CD8-positive, alpha-beta memory T cell (primary cell): ENCODE measurements at places on chromosomes 2 and 18. TPM values are rescaled to one million over a fixed set of nuclear protein-coding genes. Genes with fewer than 3 reads are reported as not detected.
A peak's percentile ranks its signal among the peaks of the same experiment; 100 is the strongest.

GRCh38 chr2:199543606-199544172, 86.0 kb upstream of the SATB2 start:
- no peak for DNase-seq

- no peak for DNase-seq
Measured at GRCh38 chr18:5627776-5628511, 84.1 kb upstream of the EPB41L3 start.

GRCh38 chr2:49973436-49973835, 819.1 kb upstream of the FSHR start:
- DNase-seq = no peak

GRCh38 chr2:134081238-134081938, 172.5 kb upstream of the MGAT5 start:
- DNase-seq = no peak

GRCh38 chr18:46261799-46262198, 157.6 kb downstream of the HAUS1 start:
- no peak for DNase-seq

DNA sequence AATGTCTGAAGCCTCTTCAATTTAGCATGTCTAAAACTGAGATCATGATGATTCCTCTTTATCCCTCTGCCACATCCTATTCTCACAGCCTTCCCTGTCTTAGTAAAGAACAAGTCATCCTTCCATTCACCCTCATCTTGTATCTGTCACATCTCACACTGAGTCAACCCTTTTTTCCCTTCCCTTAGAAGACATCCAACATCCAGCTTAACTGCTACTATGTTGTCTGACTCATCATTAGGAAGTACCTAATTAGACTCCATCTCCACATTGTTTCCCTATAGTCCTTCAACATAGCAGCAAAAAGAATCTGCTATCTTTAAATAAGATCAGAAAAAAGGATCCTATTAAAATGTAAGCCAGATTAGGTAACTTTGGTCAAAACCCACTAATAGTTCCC, 85.2 kb upstream of the GRB14 start:
- no peak for DNase-seq

GRCh38 chr2:231530099-231531011, at the start of gene NMUR1:
Gene NMUR1 (minus strand): TSS chr2:231530445. CDS start chr2:231530361, 84 bp downstream.
- peak; percentile 76 for DNase-seq

DNA sequence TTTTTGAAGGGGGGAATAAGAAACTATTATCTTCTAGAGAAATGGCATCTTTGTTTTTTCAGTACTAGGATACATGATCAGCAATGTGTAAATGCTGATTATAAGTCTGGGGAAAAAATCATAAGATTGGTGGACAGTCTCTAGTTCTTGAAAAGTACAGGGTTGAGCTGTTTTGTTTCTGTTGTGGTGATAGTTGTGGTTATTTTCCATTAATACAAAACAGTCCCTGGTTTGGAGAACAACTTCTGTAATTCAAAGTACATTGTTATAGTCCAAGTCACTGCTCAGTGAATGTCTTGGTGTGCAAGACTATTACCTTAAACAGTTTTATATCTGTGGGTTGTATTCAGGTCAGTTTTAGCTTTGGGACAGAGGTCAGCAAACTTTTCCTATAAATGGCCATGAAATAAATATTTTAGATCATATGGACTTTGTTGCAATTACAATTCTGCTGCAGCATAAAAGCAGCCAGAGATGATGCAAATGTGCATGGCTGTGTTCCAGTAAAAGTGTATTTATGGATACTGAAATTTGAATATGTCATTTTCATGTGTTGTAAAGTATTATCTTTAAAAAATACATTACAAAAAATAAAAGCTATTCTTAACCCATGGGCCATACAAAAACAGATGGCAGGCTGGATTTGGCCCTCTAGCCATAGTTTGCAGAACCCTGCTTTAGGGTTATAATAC, 111.0 kb downstream of the CERS6 start:
- no peak for DNase-seq

DNA sequence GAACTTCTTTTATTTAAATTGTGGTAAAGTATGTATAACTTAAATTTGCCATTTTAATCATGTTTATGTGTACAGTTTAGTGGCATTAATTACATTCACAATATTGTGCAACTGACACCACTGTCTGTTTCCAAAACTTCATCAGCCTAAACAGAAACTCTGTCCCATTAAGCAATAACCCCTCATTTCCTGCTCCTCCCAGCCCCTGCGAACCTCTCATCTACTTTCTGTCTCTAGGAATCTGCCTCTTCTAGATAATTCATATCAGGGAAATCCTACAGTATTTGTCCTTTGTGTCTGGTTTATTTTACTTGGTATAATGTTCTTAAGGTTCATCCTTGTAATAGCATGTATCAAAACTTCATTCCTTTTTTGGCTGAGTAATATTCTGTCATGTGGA, 75.1 kb downstream of the BOLA3 start:
- DNase-seq = no peak

- no peak for DNase-seq
Measured at GRCh38 chr2:8577573-8577972, 104.3 kb upstream of the ID2 start.

- no peak for DNase-seq
Measured at GRCh38 chr2:97736608-97737330, 23.4 kb downstream of the ZAP70 start.

- DNase-seq = no peak
Measured at GRCh38 chr2:181174611-181175580, 194.5 kb downstream of the UBE2E3 start.

- no peak for DNase-seq
Measured at GRCh38 chr2:51065276-51065675, 33.3 kb upstream of the NRXN1 start.

DNA sequence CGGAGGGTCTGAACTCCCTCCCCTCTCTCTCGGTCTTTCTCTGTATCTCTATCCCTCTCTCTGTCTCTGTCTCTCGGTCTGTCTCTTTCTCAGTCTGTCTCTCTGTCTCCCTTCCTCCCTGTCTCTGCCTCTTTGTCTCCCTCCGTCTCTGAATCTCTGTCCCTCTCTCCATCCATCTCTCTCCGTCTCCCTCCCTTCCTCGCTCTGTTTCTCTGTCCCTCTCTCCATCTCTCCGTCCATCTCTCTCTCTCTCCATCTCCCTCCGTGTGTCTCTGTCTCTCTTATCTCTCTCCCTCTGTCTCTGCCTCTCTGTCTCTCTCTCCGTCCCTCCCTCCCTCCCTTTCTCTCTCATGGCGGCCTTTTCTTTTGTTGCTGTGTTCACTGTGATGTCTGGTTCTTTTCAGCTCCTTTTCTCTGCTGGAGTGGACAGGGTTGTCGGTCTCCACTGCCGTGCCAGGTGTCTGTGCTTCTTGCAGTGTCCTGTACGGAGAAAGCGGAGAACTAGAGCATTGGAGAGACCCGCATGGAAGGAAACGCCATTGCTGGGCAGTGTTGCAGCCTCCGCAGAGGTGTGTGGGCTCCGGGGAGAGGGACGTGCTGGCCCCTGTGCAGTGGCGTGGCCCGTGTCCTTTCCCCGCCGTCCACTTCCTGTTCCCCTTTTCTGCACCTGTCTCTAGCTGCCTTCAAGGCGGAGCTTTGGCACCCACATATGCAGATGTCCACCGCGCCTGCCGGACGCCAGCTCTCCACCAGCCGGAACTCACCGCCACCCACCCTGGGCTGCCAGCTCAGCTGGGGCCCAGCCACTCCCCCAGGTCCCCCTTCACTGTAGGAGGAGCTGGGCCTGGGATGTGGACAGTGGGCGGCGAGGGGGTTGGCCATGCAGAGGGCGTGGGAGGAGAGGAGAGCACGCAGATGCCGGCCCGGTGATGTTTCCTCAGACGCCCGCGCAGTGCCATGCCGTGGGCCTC, 113.1 kb downstream of the NFATC1 start:
- no peak for DNase-seq

DNA sequence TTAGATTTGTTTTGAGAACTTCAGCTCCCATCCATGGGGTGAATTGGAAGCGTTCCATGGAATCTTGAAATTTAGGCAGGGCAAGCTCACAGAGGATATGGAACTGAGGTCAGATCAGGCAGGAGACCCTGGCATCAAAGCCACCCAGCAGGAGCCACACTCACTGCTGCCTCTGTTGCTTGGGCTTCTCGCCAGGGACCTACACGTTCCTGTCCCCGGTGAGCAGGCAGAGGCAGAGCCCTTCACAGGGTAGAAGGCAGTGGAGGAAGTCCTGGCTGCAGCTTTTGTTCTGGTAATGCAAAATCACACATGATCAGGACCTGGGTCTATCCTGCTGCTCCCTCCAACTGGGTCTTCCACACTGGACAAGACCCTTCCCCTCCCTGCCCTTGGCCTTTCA, 42.1 kb downstream of the CAPN13 start:
- DNase-seq = no peak

DNA sequence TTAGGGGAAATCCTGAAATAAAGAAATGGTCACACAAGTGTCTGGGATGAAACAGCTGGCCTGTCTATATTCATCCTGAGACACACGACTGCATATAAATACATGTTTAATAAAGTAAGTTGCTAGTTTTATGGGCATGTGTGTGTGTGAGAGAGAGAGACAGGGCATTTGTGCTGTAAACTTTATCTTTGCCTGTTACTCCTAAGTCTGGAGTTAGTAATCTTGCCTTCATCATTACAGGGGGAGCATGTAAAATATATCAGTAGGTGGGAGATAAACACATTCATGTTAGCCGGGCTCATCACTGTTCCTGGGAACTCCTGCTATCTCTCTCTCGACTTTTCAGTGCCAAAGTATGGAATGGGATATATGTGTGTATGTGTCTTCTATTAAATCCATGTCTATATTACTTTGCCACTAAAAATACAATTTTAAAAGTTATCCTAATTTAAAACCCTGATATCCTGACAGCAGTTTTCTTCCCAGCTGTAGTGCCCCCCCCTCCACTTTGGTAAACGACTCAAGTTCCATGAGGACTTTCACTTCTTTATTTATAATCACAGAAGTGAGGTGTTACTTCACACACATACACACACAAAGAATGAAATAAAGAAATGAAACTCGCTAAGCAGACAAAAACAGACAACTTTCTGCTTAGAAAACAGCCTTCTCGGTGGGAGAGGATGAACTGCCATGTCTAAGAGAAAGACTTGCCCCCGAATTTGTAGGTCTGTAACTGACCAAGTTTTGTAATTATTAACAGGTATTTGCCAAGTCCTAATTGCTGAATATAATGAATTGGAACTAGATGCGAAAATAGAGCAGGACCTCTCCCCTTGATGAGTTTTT, 947 bp downstream of the ZEB2 start:
- no peak for DNase-seq

- DNase-seq = no peak
Measured at GRCh38 chr2:144645083-144645778, 125.3 kb upstream of the ZEB2 start.

GRCh38 chr18:57807336-57808117, 4.4 kb upstream of the ATP8B1 start:
- no peak for DNase-seq

DNA sequence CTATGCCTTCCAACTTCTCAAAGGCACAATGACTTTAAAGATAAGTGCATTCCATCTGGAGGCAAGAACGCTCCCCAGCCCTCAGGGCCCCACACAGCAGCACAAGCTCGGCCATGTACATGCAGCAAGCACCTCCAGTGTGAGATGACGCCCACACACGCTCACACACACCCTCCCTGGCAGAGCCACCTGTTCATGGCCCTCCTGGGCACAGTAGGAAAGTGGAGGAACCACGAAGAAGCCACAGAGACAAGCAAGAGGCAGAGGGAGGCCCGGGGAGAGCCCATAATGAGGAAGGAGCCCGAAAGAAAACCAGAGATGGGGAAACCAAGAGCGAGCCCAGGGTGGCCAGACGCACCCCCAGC, 21.7 kb downstream of the BIN1 start:
- peak; percentile 21 for DNase-seq

DNA sequence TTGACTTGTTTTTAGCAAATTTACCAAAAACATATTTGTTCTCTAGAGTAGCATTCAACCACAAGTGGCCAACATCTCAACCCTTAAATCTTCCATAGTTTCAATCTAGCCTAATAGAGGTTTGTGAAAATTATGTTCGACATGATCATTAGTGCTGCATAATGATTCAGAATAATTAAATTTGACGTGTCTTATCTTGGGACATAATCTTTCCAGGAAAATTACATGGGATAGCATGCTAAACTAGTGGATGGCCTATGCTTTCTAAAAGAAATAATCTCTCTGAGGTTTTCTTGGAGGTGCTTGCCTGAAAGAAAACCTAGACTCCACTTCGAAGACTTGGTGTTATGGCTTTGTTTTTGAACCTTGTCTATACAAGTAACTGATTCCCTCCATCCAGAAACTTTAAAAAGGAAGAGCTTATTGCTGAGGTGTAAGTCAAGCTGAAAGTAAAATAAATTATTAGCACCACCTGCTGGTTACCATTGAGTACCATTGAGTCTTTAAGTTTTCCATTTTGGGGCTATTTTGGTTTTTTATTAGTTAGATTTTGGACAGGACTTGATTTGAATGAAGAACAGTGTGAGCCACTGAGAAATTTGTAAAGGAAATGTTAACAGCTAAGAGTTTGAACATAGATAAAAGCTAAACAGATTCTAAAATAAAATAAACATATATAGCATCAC, 32.7 kb downstream of the COX7A2L start:
- DNase-seq = no peak

DNA sequence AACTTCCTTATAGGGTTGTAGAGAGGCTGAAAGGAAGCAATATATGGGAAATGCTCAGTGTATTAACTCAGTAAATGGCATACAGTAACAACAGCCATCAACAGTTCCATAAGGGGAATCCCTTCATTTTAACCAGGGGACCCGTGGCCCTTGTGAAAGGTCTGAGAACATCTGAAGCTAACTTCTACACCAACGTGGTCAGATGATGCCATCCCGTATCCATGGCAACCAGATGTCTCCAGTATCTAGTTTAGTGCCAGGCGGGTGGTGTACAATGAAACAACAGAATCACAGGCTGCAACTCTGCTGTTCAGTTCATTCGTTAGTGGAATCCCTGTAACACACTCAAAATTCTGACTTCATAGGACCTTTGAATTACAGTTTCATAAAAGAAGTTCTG, 162.3 kb downstream of the TGIF1 start:
- DNase-seq = no peak

- DNase-seq = no peak
Measured at GRCh38 chr2:68279691-68280090, 27.4 kb upstream of the PPP3R1 start.

- no peak for DNase-seq
Measured at GRCh38 chr2:101622210-101623030, 75.1 kb upstream of the MAP4K4 start.

- peak; percentile 68 for DNase-seq
Measured at GRCh38 chr2:9800975-9801726, 42.1 kb upstream of the TAF1B start.

DNA sequence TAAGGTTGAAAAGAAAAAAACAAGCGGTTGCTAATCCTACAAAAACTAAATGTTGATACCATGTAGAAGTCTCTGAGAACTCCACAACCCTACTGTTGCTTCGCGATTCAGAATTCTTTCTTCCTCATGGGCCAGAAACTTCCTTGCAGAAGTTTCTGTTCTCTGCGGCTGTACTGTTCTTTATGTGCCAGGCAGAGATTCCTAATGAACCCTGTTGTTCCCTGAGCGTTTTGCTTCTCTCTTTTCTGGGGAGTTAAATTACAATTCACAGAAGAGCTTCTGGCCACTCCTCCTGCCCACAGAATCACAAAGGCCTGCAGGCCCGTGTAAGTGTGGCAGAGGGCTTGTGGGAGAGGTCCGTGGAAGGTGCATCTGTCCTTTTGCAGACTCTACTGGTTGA, 1.8 kb upstream of the THNSL2 start:
- DNase-seq = no peak

The FOXD4L1 gene
- total RNA-seq = 0.15 TPM

The DTNA gene
- total RNA-seq = not detected

The VWC2L gene
- total RNA-seq = not detected

The RRM2 gene
- total RNA-seq = 425 TPM

The NT5C1B gene
- not detected for total RNA-seq

The MRPL30 gene
- 29.8 TPM for total RNA-seq

The SAG gene
- total RNA-seq = not detected

The FAM237A gene
- not detected for total RNA-seq

The DUSP19 gene
- 3.6 TPM for total RNA-seq

The PXDN gene
- total RNA-seq = 1.00 TPM
